ENCODE measurements at places on chromosomes 1 and 21. TPM values are rescaled to one million over a fixed set of nuclear protein-coding genes. Genes with fewer than 3 reads are reported as not detected.

- DNase-seq, result no peak
Measured at GRCh38 chr1:228740543-228741317, 5.5 kb downstream of the RHOU start.

- no peak for DNase-seq
Measured at GRCh38 chr1:3429766-3430165, 24.7 kb upstream of the ARHGEF16 start.

- DNase-seq, result no peak
Measured at GRCh38 chr1:12180903-12181302, 14.1 kb downstream of the TNFRSF1B start.

- no peak for DNase-seq
Measured at GRCh38 chr1:244412176-244412575, 39.5 kb downstream of the ADSS2 start.

- DNase-seq, result peak; percentile 32
Measured at GRCh38 chr1:159188375-159188788, 16.3 kb upstream of the ACKR1 start.

Gene KMO
- total RNA-seq, result not detected

DNA sequence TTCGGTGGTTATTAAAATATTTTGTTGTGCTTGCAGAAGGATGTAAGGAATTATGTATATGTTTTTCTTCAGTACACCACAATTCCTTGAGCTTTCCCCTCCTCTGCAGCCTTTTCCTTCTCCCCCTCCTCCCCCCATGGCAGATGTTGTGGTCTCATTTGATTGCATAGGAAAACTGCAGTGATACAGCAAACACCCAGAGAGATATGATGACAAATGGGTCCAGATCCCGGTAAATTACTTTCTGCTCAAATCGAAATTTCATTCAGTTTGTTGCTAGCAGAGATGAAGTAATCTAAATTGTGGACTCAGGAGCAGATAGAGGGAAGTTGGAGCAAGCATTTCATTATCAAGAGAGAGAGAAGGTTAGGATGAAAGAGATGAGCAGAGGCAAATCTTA lies 9.9 kb downstream of the LMO4 start:
- no peak for DNase-seq

Gene TFF1
- 1,697 TPM for total RNA-seq

GRCh38 chr1:178232949-178233348 lies 139.0 kb downstream of the RASAL2 start:
- DNase-seq, result no peak

Gene ZC3H12A
- 8.4 TPM for total RNA-seq

DNA sequence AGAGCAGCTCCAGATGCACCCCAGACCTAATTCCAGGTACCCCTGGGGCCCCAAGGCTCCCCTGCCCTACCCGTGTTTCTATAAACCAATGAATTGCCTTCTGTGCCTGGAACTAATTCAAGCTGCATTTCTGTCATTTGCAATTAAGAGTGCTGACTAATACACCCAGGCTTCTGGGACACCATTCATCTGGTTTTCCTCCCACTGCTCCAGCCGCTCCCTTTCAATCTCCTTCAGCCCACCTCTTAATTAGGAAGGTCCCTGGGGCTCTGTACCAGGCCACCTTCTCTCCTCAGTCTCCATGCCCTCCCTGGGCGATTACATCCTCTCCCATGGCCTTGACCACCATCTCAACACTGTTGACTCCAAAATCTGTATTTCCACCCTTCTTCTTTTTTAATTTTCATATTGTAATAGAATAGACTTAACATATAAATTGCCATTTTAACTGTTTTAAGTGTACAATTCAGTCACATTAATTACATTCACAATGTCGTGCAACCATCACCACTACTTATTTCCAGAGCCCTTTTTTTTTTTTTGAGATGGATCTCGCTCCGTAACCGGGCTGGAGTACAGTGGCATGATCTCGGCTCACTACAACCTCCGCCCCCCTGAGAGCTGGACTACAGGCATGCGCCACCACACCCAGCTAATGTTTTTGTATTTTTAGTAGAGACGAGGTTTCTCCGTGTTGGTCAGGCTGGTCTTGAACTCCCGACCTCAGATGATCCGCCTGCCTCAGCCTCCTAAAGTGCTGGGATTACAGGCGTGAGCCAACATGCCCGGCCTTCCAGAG lies 9.2 kb upstream of the GJB3 start:
- no peak for DNase-seq

Gene C8B
- total RNA-seq, result not detected

DNA sequence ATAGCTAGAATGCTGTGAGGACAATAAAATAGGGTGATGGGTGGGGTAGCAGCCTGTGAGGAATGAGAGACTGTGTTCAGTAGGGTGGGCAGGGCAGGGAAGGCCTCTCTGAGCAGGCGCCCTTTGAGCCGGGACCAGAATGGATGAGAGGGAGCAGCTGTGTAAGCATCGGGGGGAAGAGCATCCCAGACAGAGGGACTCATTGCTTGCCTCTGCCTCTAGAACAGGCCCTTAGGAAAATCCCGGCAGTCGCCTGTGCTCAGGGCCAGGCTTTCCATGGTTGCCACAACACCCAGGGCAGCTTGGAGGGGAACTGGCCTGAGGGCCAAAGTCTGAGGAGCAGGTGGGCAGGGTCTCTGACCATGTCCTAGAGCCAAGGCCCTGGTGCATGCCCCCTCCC lies 774 bp downstream of the SLC2A7 start:
- no peak for DNase-seq

Gene NR0B2
- 21.7 TPM for total RNA-seq

DNA sequence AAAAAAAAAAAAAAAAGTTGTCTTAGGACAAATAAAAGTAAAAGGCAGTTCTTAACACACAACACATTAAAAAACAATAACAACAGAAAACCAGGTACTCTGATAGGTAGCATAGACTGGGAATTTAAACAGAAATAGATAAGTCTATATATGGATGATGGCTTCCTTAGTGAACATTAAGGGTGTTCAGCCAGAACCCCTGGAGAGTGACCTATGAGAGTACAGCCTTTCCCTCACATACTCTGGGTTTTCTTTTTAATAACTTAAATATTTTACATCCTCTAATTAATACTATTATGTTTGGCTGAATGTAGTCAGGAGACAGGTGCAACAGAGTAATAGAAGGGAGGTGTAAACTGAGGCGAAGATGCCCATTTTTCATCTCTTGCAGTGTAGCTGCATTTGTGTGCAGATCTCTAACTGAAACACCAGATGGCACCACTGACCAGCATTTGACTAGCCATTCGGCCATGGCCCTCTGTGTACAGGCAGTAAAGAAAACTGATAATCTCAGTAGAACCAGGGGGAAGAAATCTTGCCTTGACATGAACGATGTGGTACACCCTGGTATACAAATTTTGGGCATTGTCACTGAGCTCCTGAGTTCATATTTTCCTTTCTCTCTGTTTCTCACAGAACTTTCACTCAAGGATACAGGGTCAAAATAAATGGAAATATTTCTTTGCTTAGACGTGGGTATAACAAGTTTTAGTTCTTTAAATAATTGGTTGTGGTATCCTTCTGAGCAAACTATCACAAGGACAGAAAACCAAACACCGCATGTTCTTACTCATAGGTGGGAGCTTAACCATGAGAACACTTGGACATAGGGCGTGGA lies 7.6 kb downstream of the TTF2 start:
- DNase-seq, result peak; percentile 65

All from stomach (tissue), 19 donors.